ENCODE measurements at places on chromosomes 2 and 18.

GRCh38 chr2:166766220-166766619 is 122.1 kb upstream of the XIRP2 start:
- DNase-seq: no peak

GRCh38 chr2:60552078-60552850 is 1.2 kb downstream of the BCL11A start:
- no peak for DNase-seq

DNA sequence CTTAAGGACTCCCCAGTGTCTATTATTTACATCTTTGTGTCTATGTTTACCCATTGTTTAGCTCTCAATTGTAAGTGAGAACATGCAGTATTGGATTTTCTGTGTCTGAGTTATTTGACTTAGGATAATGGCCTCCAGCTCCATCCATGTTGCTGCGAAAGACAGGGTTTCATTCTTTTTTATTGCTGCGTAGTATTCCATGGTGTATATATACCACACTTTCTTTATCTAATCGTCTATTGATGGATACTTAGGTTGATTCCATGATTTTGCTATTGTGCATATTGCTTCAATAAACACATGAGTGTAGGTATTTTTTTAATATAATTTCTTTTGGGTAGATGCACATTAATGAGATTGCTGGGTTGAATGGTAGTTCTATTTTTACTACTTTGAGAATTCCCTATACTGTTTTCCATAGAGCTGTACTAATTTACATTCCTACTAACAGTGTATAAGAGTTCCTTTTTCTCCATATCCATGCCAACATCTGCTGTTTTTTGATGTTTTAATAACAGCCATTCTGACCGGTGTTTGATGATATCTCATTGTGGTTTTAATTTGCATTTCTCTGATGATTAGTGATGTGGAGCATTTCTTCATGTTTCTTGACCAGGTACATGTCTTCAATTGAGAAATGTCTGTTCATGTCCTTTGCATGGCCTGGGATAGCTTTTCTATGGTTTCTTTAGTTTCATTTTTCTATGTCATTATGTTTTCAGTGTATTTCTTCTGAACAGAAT is 21.8 kb downstream of the MTCL1 start:
- no peak for DNase-seq

DNA sequence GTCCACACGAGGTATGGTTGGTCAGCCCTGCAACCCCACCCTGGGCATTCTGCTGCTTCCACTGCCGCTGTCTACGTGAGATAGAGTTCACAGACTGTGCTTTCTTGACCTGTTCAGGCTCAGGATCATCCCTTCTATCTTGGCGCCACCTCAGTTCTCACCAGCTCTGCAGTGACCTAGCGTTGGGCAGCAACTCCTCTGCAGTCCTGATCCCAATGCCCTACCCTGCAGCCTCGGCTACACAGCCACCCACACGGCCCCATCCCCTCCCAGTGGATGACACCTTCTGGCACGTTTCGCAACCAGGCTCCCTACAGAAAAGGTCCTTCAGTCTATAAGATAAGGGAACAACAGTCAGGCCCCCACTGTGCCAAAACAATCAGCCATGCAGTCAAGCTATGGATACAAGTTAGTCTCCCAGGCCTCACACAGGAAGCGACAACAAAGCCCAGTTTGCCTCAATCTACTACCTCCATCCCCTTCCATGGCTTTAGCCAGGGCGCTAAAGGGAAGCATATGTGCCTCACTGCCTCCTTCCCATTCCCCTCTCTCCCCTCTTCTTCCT is 317.9 kb upstream of the PKDCC start:
- no peak for DNase-seq

GRCh38 chr18:3692691-3693090 is 242.7 kb downstream of the TGIF1 start:
- DNase-seq: no peak

DNA sequence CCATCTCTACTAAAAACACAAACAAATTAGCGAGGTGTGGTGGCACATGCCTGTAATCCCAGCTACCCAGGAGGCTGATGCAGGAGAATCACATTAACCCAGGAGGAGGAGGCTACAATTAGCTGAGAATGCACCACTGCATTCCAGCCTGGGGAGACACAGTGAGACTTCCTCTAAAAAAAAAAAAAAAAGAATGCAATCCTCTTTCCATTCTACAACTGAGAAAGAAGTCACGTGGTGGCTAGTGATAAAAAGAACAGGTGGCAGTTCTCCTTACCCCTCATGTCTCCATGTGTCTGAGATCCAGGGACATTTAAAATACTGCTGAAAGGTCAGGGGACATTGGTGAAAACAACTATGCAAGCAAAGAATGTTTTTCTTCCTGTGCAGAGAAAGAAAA is 24.4 kb upstream of the GPR39 start:
- no peak for DNase-seq
